ENCODE measurements at places on chromosomes 12 and 14. TPM values are rescaled to one million over a fixed set of nuclear protein-coding genes. Genes with fewer than 3 reads are reported as not detected.

MIPOL1 gene
- not detected for total RNA-seq

FIGNL2 gene
- 0.25 TPM for total RNA-seq

IGFBP6 gene
- total RNA-seq, result 0.48 TPM

EIF2B2 gene
- 47.6 TPM for total RNA-seq

DHRS2 gene
- 2.0 TPM for total RNA-seq

APAF1 gene
- total RNA-seq, result 25.6 TPM

WNT1 gene
- not detected for total RNA-seq

BATF gene
- total RNA-seq, result 56.0 TPM

AQP5 gene
- total RNA-seq, result not detected

TAS2R10 gene
- total RNA-seq, result 1.3 TPM

HNF1A gene
- total RNA-seq, result not detected

TTC7B gene
- 7.2 TPM for total RNA-seq

IL22 gene
- total RNA-seq, result not detected

WASHC3 gene
- total RNA-seq, result 59.1 TPM

SRRM4 gene
- not detected for total RNA-seq
